Choroid plexus epithelial cell (primary cell): ENCODE measurements at places on chromosomes 16 and 17.

DNA sequence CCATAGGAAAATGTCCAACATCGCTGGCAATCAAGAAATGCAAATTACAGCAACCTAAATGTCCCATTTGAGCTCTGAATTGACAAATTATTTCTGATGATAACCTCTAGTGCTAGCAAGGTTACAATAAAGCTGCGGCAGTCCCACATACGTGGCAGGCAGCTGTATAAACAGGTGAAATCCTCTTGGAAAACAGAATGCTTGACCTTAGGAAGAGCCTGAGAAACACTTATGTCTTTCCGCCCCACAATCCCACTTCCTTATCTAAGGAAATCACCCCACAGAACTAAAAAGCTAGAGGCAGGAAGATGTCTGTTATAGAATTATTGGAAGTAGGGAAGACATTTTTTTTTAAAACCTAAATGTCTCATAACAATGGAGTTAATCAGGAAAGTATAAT lies 154.3 kb downstream of the KATNIP start:
- no peak for DNase-seq

- DNase-seq, result no peak
Observed at GRCh38 chr17:70891306-70891705, 722.0 kb downstream of the KCNJ2 start.

DNA sequence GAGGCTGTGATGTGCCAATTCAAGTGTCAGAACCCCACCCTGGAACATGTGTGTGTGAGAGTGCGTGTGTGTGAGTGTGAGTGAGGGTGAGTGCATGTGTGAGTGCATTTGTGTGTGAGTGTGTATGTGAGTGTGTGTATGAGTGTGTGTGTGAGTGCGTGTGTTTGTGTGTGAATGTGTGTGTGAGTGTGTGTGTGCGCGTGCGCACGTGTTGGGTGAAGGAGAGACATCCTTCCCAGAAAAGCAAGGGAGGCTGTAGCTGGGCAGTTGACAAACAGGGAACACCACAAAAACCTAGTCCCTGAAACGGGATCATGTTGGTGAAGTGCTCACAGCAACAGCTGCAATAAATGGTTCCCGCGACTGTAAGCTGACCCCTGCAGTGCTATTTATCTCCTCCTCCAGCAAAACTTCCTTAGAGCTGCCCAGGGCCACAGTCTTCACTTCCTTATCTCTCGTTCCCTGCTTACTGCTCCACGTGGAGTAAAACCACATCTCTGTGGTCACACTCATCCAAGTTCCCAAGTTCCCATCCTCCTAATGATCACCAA lies 40.1 kb upstream of the RPL38 start:
- no peak for DNase-seq

DNA sequence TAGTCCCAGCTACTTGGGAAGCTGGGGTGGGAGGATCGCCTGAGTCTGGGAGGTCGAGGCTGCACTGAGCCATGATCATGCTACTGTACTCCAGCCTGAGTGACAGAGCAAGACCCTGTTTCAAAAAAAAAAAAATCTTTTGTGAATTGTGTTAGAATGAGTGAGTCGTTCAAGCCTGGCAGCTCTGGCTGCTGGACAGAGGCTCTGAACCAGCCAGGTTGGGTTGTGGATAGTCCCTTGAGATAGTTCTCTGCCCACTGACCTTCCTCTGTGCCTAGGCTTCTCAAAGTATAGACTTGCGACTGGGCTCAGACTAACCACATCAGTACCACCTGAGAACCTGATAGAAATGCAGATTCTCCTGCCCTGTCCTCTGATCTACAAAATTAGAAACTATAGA lies 2.2 kb upstream of the KSR1 start:
- no peak for DNase-seq
